ENCODE measurements at places on chromosomes 2 and 18.
A peak's percentile ranks its signal among the peaks of the same experiment; 100 is the strongest.

GRCh38 chr2:104033399-104033798 is 820.5 kb upstream of the POU3F3 start:
- DNase-seq = no peak

DNA sequence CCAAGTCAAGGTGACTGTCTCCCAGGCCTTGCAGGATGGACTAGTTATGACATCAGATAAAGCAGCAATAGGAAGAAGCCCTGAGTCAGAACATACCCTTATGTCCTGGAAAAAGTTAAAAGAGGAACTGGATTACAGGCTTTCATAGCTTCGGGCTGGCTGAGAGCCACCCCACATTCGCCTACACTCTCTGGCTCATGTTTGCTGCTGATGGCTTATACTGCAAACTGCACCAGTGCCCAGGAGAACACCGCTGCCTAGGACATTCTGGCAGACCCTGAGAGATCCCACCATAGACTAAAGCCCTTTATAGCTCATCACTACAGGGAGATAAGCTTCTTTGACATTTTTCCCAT is 20.3 kb downstream of the SLC8A1 start:
- DNase-seq = no peak

- DNase-seq = no peak
Measured at GRCh38 chr18:74768096-74768495, 170.4 kb downstream of the ZNF407 start.

GRCh38 chr2:219545943-219546352 is 2.1 kb downstream of the TMEM198 start:
- no peak for DNase-seq

GRCh38 chr2:105786231-105787230 is 41.8 kb downstream of the NCK2 start:
- no peak for DNase-seq

DNA sequence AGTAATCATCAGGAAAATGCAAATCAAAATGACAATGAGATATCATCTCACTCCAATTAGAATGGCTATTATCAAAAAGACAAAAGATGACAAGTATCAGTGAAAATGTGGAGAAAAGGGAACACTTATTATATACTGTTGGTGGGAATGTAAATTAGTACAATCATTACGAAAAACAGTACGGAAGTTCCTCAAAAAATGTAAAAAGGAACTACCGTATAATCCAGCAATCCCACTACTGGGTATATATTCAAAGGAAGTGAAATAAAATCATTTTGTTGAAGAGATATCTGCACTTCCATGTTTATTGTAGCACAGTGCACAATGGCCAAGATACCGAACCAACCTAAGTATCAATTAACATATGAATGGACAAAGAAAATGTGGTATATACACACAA is 52.4 kb upstream of the TEX51 start:
- no peak for DNase-seq

GRCh38 chr2:148875387-148876051 is 492 bp downstream of the KIF5C start:
- no peak for DNase-seq

GRCh38 chr2:23828986-23829385 is 97.9 kb downstream of the ATAD2B start:
- no peak for DNase-seq

- DNase-seq = no peak
Measured at GRCh38 chr2:106358081-106358480, 110.1 kb downstream of the RGPD3 start.

- DNase-seq = no peak
Measured at GRCh38 chr2:126717928-126718327, 62.0 kb downstream of the GYPC start.

- DNase-seq = peak; percentile 77
Measured at GRCh38 chr2:28621172-28622100, 125.6 kb downstream of the PLB1 start.

- no peak for DNase-seq
Measured at GRCh38 chr18:68916734-68917133, 118.9 kb downstream of the CCDC102B start.

DNA sequence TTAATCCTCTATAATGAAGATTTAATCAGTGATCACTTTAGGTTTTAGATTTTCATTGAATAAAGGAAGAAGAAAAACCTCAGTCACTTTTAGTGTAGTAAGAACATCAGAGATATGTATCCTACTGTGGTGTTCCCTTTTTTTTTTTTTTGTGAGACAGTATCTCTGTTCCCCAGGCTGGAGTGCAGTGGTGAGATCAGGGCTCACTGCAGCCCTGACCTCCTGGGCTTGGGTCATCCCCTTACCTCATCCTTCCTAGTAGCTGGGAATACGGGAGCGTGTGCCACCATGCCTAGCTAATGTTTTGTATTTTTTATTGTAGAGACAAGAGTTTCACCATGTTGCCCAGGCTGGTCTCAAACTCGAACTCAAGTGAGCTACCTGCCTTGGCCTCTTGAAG is 5.1 kb downstream of the SLC39A10 start:
- no peak for DNase-seq

- DNase-seq = no peak
Measured at GRCh38 chr18:34691614-34692013, 18.5 kb upstream of the DTNA start.

- no peak for DNase-seq
Measured at GRCh38 chr2:37080689-37081088, 3.5 kb downstream of the HEATR5B start.

GRCh38 chr2:200631287-200631686 is 45.5 kb downstream of the AOX1 start:
- DNase-seq = no peak
